Fibroblast of skin of scalp (primary cell): ENCODE measurements at places on chromosomes 12 and 14.

GRCh38 chr12:88431246-88431645 is 149.0 kb downstream of the KITLG start:
- no peak for DNase-seq

GRCh38 chr14:31400031-31400638 is 20.2 kb downstream of the HEATR5A start:
- DNase-seq, result no peak

- no peak for DNase-seq
Measured at GRCh38 chr12:9367201-9367600, 159.0 kb upstream of the PZP start.

DNA sequence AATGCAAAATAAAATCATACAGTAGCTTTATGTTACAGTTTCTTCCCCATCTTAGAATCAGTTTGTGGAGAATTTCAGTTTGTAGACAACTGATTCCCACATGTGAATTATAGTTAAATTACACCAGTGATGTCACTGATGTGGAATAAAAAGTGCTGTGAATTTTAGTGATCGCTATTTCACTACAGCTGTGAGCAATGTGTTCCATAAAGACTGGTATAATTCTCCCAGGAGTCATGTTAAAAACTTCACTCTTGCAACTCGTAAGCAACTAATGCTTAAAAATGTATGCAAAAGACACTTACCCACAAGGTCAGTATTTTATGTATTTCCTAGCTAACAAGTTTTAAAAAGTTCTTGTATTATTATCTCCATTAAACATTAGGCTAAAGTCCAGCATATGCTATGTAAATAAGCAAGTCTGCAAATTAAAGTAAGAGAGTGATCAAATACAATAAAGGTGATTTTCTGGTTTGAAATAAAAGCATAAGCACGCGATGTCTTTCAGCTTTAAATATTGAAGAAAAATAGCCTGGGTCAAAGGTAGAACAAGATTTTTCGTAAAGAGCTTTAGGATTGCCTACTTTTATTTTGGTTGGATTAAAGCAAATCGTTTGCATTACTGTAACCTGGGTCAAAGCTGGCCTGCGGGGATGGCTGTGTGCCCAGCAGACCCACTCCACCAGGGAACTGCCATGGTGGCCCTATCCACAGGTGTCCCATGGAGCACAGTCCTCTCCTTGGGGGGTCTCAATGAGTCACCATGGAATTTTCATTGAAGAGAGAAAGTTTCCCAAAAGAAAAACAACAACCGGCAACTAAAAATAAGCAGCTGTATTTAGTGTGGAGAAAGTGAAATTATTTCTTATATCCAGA is 12.7 kb upstream of the LRIG3 start:
- DNase-seq, result peak; percentile 64

GRCh38 chr14:61140872-61141271 is 140.3 kb downstream of the TMEM30B start:
- peak; percentile 82 for DNase-seq

- peak; percentile 71 for DNase-seq
Measured at GRCh38 chr12:65668981-65669695, 155.1 kb upstream of the HMGA2 start.

DNA sequence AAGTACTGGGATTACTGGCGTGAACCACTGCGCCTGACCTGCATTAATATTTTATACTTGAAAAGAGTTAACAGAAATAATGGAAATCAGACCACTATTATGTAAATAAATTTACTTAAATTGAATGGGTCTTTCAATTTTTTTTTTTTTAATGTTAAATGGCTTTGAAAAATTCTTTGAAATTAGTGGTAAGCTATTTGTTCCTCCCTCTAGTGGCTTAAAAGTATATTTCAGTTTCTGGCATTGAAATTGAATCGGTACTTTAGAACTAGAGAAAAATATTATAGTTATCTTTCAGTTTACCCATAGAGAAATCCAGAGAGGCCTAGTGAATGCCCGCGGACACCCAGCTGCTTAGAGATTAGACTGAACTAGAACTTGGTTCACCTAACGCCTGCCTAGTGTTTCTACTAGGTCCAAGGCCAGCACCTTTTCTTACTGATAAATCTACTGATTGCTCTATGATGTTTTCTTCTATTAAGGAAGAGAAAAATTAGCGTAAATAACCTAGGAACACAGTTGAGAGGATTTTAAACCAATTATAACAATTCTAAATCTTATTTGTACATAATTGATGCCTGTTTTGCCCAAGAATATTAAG is 106.5 kb downstream of the EML1 start:
- peak; percentile 26 for DNase-seq

DNA sequence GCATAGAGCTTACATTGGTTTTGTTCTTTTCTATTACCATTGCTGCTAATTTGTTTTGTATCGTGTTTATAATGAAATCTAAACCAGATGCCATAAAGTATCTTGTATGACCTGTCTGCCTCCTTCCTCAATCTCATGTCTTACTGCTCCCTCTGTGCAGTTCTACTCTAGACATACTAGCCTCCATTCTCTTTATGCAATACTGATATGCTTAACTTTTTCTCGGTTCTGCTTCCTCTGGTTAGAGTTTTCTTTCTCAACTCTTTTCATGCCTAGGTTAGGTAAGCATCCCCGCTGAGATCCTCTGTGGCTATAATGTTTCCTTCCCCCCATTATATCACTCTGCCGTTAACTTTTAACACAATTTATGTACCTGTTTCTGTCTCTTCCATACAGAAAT is 852.3 kb downstream of the TRHDE start:
- DNase-seq, result no peak

DNA sequence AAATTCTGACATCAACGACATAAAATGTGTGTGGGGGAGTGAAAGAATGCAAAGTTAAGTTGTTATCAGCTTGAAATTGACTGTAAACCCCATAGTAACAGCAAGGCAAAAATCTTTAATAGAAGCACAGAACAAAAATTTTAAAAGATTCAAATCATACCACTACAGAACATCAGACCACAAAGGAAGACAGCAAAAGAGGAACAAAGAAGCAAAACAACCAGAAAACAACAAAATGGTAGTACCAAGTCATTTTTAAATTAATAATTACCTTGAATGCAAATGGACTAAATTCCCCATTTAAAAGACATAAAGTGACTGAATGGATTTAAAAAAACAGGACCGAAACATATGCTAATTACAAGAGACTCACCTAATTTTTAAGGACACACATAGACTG is 31.3 kb downstream of the A2M start:
- no peak for DNase-seq

DNA sequence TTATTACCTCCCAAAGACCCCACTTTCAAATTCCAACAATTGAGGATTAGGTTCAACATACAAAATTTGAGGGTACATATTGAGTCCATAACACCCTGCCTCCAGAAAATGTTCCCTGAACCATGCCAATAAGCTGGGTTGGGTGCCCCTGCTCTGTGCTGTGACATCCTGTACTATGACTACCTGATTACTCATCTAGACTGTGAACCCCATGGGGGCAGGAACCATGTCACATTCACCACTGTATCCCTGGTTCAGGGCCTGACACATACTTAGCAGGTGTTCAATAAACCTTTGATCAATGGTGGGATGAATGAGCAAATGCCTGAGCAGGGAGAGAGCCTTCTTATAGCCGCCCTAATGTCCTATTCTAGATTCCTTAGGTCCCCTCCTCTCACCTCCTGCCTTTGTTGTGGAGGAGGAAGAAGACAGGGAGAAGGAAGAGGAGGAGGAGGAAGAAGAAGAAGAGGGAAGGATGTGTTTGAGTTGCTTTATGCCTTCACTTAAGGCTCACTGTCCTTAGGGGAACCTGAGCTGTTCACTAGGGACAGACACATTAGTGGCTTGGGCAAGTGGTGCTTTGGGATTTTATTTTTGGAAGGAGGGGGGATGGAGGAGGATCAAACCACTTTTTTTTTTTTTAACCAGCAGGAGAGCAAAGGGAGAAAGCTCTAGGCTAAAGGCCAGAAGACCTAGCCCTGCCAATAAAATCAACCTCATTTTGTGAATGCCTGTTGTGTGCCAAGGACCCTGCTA is 21.3 kb downstream of the GPR68 start:
- no peak for DNase-seq

- no peak for DNase-seq
Measured at GRCh38 chr12:51784688-51785087, 63.8 kb downstream of the FIGNL2 start.

GRCh38 chr12:48973941-48974673 is 2.6 kb upstream of the WNT10B start:
- DNase-seq, result peak; percentile 67

- peak; percentile 25 for DNase-seq
Measured at GRCh38 chr12:121287267-121287954, 9.1 kb downstream of the CAMKK2 start.

DNA sequence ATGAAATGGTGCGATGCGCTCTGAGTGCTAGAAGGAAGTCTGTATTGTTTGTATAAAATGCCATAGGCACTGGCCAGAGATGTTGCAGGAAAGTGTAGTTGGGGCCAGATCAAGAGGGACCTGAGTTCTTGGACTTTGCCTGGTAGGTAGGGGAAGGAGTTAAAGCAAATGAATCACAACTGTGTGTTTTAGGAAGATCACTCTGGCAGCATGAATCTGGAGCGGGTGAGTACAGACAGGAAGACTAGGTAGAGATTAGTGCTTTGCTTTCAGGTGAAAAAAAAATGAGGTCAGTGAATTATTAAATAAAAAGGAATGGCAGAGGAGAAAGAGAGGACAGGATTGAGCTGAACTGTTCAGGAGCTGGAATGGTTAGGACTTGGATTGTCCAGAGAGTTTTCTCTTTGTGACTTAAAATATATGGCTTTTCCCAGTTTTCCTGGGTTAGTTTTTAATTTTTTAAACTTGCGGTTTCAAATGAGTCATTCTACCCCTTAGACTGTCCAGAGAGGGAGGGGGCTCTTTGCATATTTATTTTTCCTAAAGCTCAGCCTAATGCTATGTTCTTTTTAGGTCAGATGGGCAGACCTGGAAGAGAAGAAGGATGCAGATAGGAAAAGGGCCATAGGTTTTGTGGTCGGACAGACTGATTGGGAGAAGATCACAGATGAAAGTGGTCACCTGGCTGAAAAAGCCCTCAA is 41.1 kb downstream of the PROX2 start:
- DNase-seq, result peak; percentile 34

- DNase-seq, result no peak
Measured at GRCh38 chr14:67490196-67490595, 1.7 kb upstream of the TMEM229B start.

- DNase-seq, result no peak
Measured at GRCh38 chr14:78074561-78074960, 95.6 kb upstream of the NRXN3 start.

DNA sequence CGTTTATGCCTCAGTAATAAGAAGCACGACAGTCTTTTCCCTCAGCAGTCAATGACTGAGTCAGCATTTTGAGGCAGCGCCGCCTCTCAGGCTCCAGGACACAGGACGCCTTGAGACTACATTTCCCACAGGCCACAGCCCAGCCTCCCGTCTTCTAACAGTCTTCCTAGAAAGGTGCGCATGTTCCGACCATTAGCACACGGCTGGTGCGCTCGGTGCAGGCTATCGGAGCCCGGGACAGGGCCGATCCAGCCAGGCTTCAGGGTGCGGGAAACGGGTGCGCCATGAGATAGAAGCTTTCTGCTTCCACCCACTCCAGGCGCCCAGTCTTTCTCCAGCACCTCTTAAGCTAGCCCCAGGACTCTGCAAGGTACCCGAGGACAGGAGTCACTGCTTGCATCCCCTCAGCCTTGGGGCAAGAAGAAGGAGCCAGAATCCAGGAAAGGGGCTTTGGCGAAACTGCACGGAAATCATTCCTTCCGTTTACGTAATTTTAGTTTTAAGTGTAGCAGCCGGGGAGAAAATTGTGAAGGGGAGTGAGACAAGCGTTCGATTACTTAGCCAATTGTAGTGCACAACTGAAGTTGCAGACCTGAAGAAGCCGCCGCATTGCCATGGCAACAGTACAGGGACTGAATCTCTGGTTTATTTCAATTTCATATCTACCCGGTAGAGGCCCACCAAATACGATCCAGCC is 54.0 kb downstream of the ZNF641 start:
- DNase-seq, result peak; percentile 74

DNA sequence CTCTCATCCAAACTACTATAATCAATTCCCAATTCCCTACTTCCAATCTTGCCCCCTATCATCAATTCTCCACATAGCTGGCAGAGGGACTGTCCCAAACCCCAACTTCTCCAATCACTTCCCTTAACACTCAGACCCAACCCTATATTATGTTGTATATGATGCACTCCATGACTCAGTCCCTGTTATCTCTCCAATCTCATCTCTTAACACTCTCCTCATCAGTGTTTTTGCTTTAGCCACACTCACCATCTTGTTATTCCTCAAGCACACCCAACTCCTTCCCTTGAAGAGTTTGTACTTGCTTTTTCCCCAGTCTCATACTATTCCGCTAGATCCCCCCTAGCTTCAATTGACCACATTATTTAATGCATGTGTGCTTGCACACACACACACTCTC is 4.9 kb downstream of the RHOJ start:
- no peak for DNase-seq

DNA sequence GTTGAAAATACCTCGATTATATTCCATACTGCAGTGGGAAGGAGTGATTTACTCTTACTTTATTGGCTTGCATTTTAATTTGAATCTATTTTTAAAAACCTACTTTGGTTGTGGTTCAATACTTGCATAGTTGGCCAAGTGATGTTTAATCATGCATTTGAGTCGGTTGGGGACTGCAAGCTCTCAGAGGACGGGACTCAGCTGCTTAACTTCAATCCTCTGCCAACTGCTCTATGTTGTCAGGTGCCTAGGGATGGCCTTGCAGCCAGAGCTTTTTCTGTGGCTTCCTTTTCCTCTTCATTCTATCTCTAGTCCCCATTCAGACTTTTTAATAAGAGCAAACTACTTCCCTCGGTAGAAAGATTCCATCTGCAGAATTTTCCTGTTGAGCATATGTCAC is 53.4 kb upstream of the KRR1 start:
- no peak for DNase-seq

GRCh38 chr12:81159856-81160255 is 82.0 kb downstream of the ACSS3 start:
- DNase-seq, result no peak

- DNase-seq, result no peak
Measured at GRCh38 chr12:104510145-104510872, 53.6 kb downstream of the CHST11 start.

GRCh38 chr14:48580692-48581091 is 905.3 kb upstream of the MDGA2 start:
- no peak for DNase-seq

DNA sequence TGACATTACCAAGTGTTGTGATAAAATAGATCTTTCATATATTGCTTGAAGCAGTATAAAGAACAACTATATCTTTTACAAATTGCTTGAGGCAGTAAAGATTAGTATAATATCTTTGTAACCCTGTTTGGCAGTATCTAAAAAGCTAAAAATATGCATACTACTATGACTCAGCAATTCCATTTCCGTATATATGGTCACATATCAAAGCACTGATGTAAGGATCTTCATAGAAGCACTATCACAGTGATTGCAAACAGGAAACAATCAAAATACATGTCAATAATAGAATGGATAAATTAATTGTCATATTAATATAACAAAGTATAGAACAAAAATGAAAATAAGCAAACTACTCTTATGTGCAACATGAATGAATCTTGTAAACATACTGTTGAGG is 158.4 kb upstream of the IGF1 start:
- DNase-seq, result peak; percentile 73

GRCh38 chr12:118353721-118354120 is 19.0 kb downstream of the TAOK3 start:
- DNase-seq, result no peak

GRCh38 chr12:119681728-119682638 is 14.1 kb downstream of the PRKAB1 start:
- no peak for DNase-seq

GRCh38 chr12:22481547-22482104 is 62.7 kb downstream of the C2CD5 start:
- no peak for DNase-seq

- no peak for DNase-seq
Measured at GRCh38 chr12:43815416-43815815, 9.3 kb upstream of the TWF1 start.
